Suppressor macrophage treated with lipopolysaccharide for 4 hours (primary cell): ENCODE measurements at places on chromosomes 5 and 9.
A peak's percentile ranks its signal among the peaks of the same experiment; 100 is the strongest.

- no peak for DNase-seq
Measured at GRCh38 chr5:123351240-123351639, 72.0 kb downstream of the CEP120 start.

GRCh38 chr9:98775831-98776441 is 20.4 kb downstream of the ANKS6 start:
- DNase-seq = peak; percentile 81

DNA sequence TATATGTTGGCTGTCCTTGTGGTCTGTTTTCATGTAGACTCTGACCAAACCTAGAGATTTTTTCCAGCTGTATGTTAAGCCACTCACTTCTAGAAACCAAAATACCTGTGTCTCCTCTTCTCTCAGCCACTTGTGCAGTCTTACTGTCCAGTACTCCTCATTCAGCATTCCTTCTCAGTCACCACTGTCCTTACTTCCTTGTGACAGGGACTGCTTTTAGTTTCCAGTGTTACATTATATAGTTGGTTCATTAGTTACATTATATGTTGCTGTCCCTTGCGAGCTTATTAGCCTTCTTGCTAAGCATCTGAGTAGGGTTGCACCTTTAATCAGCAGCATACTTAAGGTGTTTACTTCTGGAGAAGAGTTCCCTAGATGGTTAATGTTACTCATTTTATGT is 4.3 kb downstream of the ATP6V1G1 start:
- peak; percentile 56 for DNase-seq

- no peak for DNase-seq
Measured at GRCh38 chr9:14216612-14217194, 97.2 kb downstream of the NFIB start.

GRCh38 chr5:130605234-130605633 is 559.8 kb downstream of the HINT1 start:
- no peak for DNase-seq

DNA sequence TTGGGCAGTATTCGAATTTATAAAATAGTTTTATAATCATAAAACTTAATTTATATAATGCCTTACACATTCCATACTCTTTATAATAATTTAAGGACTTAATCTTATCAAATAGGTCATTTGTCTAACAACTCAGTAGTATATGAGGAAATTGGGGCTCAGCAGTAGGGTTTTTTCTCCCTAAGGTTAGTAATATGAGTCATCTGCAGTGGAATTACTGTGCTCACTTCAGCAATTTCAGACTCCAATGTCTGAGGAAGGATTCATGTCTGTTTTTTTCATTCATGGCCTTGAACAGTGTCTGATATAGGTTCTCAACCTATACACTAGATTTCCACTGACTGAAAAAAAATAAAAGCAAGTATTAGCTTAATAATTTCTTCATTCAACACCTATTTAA is 7.4 kb downstream of the DMRTA1 start:
- DNase-seq = peak; percentile 18

DNA sequence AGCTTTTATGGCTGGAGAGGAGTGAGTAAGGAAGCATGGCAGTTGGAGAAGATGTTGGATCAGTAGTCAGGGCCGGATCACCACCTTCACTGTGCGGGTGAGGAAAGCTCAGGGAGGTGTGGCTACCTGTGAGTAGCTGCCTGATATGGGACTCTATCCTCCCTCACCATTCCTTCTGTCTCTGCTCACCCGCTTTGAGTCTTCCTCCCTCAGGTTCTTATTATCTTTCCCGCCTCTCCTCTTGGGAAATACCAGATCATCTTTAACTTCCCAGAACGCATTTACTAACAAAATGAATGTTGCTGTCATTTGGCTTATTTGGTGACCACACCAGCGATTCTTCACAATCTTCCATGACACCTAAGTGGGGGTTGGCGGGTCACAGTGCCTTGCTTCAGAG is 140.7 kb upstream of the GPR151 start:
- DNase-seq = no peak

DNA sequence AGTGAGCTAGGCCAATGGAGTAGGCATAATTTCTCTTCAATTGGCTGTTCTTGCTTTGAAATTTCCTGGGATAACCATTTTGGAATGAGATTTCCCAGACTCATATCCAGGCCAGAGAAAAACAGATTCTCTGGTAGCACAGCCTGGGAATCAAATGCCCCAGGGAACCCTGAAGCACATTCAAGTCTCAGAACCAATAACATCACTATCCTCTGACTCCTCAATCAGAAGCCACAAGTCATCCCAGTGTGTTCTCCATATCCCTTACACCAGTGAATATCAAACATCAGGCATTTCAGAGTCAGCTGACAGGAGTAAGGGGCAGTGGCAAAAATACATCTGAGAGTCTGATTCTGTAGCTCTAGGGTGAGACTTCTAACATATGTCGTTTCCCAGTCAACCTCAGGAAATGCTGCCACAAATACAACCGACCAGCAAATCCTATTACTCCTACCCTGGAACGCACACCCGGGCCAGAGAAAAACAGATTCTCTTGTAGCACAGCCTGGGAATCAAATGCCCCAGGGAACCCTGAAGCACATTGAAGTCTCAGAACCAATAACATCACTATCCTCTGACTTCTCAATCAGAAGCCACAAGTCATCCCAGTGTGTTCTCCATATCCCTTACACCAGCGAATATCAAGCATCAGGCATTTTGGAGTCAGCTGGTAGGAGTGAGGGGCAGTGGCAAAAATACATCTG is 537.7 kb upstream of the NMUR2 start:
- no peak for DNase-seq

GRCh38 chr5:14489643-14490042 is 91.9 kb upstream of the OTULINL start:
- DNase-seq = peak; percentile 74

DNA sequence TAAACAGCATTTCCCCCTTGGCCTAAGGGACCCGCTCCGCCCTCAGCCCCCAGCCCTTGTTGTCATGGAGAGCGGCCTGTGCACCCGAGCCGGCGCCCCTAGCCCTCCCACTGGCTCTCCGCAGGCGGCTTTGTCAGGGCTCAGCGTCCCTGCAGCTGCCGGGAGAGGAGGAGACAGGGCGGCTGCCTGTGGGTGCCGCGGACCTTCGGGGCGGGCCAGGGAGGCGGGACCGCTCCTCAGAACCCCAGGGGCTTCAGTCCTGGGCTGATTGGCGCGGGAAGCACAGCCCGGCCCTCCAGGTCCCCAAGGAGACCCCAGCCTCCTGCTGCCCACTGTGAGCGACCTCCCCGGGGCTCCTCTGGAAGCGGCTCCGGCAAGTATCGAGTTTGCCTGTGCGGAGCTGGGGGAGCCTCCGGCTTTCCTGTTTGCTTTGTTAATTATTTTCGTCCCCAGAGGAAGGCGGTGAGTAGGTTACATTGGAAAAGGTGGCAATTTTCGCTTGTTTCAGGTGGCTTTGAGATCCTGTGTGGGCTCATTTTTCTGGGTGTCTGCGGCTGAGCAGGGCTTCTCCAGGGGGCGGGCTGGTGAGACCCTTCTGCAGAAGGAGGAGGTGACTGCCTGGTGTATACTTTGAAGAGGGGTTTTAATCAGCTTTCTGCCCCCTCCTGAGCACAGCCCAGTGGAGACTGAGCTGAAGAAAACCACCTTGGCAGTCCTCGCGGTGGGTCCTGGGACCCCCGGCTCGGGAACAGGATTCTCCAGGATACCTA is at the start of gene FGD3:
TSS of gene FGD3 (plus strand) at position 256 of the 770 bp plus-strand sequence. CDS start 28,734 bp downstream, outside the sequence.
- no peak for DNase-seq

DNA sequence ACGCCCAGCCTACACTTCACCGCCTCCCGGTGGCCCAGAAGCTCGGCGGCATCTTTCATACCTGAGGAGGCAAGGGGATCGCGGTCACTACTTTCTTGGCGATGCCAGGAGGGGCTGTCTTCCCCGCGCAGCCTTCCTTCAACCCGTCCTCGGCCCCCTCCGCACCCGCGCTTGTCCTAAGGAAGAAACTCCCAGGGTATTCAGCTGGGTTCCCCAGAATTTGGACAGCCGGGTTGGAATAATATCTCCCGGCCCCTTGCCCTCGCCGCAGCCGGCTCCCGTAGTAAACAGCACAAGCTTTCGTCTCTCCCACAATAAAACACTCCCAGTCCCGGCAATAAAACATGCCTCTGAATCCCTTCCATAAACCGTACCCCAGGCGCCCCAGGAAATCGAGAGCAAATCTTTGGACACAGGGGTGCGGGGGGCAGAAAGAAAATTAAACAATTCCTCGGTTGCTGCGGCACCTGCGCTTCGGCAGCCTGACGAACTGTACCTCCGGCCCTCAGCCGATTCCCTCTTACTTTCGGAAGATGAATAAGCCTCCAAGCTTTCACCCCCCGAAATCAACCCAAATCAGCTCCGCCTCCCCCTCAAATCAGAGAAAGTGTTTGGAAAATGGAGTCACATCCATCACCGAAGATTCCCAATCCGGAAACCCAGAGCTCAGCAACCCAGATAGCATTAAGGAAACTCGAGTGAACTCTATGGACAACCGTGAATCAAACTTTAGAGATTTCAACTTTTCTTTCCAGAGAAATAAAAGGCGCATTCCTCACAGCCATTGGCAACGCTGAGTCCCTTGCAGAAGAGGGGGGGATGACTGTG is 1.1 kb downstream of the OTP start:
- DNase-seq = no peak
